Stimulated activated memory B cell treated with anti-CD40 and anti-IgM and Interleukin-4, amounts not matched to agents 10 μg/mL and 1 μg/mL and 100 μg/mL, for 72 hours (primary cell): ENCODE measurements at places on chromosomes 12 and 14.

DNA sequence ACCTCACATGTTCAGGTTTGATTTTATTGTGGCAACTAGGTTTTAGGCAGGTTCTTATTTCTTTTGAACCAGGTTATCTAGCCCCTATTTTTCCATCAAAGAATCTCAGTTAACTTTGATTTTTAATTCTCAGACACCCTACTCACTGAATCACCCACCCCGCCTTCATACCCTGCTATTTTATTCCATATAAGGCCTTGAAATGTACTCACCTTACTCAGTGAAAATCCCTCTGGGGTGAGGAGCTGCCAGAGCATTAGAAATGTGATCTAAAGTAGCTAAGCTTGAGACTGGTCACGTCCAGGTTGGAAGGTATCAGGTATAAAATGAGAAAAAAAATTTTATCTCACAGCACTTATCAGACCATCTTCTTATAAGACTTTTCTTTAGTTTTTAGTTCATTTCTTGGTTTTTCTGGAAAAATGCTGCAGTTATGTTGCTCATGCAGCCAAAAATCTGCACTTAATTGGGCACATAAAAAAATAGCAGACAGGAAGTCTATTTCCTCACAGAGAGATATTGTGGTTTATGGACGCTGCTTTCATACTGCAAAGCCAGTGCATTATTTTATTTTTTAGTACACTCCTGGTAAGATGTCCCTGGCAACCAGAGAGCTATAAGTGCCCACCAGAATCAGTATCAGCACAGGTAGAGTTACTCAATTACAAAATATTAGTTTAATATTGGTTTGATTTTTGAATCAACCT, 101.5 kb upstream of the CCDC91 start:
- ATAC-seq, result no peak

GRCh38 chr12:108234158-108234557, 105.0 kb downstream of the CMKLR1 start:
- ATAC-seq, result no peak

DNA sequence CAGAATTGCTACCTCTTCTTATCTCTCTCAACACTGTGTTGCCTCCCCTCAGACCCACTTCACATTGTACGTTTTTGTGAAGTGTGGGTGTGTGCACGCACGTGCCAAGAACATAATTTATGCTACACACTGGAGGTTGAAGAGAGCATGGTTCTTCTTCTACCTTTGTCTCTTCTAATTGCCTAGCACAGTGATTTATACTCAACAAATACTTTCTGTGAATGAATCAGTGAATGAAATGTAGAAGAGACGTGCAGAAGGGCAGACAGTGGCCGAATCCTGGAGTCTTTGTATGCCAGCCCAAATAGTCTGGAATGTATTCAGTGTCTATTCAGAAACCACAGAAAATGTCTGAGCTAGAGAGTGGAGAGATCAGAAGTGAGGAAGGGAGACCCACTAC, 4.6 kb upstream of the SAMD4A start:
- no peak for ATAC-seq

- ATAC-seq, result peak; percentile 79
Observed at GRCh38 chr12:68896881-68897540, 36.0 kb downstream of the CPM start.

GRCh38 chr12:44904321-44904720, 28.2 kb upstream of the NELL2 start:
- ATAC-seq, result no peak

- no peak for ATAC-seq
Observed at GRCh38 chr14:52767058-52767833, 24.2 kb downstream of the GNPNAT1 start.

DNA sequence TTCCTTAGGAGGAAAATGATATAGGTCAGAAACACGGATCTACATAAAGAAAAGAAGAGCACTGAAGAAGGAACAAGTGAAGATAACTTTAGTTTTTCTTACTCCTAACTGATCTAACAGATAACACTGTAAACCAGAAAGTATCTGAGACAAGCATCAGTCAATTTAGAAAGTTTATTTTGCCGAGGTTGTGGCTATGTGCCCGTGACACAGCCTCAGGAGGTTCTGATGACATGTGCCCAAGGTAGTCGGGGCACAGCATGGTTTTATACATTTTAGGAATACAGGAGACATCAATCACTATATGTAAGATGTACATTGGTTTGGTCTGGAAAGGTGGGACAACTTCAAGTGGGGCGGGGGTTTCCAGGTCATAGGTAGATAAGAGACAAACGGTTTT, 23.0 kb downstream of the SAMD15 start:
- ATAC-seq, result no peak

- no peak for ATAC-seq
Observed at GRCh38 chr12:101116911-101117310, 93.1 kb downstream of the SLC5A8 start.

DNA sequence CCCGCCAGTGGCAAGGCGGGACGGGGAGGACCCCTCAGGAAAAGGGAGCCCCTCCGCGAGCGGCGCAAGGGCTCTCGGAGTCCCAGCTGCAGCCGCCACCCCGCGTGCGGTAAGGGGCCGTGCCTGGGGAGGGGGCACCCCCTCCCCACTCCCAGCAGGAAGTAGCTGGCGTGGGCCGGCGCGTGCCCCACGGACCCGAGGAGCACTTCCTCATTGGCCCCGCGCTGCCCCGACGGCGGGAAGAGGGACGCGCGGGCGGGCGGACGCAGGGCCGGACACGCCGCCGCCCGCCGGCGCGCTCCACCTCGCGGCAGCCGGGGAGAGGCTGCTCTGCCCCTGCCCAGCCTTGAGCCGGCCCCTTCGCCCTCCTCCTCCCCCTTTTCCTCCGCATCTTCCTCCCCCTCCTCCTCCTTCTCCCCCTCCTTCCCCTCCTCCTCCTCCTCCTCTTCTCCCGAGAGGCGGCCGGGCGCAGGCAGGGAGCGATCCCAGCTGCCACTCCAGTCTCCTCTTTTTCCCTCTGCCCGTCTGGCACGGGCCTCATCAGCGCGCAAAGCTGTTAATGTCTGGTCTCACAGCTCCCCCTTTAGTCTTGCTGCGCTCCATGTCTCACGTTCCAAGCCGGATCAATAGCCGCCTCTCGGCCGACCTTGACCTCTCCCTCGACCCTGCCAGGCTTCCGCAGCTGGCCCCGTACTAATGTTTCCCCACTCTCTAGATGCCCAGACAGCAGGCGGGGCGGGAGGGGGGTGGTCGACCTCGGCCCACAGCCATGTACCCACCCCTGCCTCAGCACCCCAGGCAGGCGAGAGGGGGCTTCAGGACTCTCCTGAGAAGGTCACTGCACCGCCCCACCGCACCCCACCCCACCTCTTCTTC, 2.6 kb upstream of the BCL11B start:
- ATAC-seq, result no peak

GRCh38 chr14:51449681-51450080, 202.0 kb upstream of the FRMD6 start:
- ATAC-seq, result no peak

GRCh38 chr12:46179693-46180452, 89.0 kb downstream of the SLC38A1 start:
- peak; percentile 60 for ATAC-seq

- ATAC-seq, result no peak
Observed at GRCh38 chr14:80269353-80269925, 58.1 kb upstream of the DIO2 start.

DNA sequence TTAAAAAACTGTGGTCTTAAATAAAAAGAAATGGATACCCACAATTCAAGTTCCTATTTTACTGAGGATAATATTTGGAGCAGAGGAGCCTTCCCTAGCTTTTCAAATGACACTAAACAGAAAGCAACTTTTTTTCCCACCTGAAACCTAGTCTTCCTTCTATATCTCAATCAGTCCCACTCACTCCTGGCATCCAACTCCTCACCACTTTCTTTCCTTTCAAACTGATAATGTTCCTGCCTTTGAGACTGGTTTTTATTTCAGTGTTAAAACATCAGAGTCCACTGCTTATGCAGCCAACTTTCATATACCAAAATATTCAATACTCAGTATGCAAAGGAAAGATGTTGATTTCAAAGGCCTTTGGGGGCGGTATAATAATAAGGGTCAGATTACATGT, 225.6 kb downstream of the GXYLT1 start:
- no peak for ATAC-seq

GRCh38 chr14:89415159-89415558, 1.9 kb downstream of the FOXN3 start:
- no peak for ATAC-seq

DNA sequence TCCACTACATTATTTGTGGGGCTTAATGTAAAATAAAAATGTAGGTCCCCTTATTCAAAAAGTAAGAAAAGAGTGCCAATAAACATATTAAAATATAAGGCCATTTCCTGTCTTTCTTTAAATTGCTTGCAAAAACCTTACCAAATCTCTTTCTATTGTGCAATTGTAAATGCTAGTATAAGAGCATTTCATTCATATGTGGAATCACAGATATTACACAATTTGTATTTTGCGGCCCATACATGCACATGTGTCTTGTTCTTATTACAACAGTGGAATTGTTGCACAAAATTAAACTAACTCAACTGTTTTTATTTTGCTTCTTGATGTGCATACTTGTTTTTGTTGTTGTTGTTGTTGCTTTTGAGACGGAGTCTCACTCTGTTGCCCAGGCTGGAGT, 20.1 kb upstream of the CRADD start:
- ATAC-seq, result no peak

- ATAC-seq, result peak; percentile 49
Observed at GRCh38 chr12:47360771-47361388, 281.1 kb upstream of the AMIGO2 start.

DNA sequence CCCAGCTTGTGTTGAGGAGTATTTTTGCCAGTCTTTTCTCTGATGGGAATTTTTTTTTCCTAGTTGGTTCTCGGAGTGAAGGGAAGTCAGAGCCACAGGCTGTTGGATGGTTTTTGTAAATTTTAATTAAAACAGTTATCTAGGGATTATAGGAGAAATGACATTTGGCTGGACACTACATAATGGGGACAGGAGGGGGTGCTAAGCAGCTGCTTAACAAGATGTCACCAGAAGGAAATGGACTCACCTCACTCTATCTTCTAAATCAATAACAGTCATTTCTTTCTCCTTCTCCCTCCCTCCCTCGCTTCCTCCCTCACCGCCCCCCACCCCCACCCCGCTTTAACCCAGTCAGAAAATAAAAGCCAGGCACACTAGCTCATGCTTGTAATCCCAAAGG, 93.4 kb upstream of the TMEM233 start:
- no peak for ATAC-seq

GRCh38 chr14:60210703-60211102, 38.3 kb upstream of the PPM1A start:
- no peak for ATAC-seq
